ENCODE measurements at places on chromosomes 4 and X.

DNA sequence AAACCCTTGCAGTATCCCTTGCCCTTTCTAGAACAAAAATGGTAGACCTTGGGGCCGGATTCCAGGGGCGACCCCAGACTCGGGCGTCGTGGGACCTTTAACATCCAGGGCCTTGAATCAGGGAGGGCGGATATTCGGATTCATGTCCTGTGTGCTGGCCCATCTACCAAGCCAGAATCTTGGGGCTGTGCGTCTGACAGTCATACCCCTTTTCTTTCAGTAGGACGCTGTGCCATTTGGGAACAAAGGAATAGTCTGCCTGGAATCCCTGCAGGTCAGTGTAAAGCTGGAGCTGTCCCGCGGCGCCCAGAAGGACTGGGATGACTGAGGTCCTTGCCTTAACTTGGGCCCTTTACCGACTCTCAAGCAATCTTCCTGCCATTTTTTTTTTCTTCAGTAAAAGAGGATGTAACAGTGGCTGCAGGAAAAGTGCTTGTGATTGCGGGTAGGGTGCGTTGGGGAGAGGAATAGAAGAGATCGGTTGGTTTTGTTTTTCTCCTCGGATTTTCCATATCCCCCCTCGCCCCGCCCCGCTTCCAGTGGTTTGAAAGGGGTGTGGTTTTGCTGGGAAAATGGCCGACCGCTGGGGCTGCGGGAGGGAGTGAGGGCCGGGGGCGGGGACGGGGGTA lies 518 bp downstream of the ARMCX1 start:
- peak; percentile 72 for DNase-seq

GRCh38 chr4:147754037-147754445 lies 22.2 kb downstream of the ARHGAP10 start:
- no peak for DNase-seq

- peak; percentile 43 for DNase-seq
These were observed 87.9 kb downstream of the EVC start for GRCh38 chr4:5798946-5799345.

GRCh38 chrX:17743913-17744312 lies 6.6 kb downstream of the SCML1 start:
- DNase-seq, result no peak

DNA sequence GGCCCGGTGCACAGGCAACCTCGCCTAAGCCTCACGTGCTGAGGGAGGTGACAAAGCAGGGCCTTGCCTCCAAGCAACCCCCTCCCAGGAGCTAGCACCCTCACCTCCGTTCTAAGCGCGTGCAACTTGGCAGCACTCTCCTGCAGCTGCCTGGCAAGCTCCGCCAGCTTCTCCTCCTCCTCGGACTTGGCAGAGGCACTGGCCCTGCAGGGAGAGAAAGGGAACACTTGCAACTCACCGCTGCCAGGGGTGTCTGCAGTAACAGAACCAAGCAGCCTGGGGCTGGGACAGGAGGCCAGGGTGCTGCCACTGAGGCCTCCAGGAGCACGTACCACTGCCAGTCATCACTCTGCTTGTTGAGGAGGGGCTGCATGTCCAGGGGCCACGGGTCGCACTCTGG lies 10.3 kb upstream of the TREX2 start:
- DNase-seq, result no peak

DNA sequence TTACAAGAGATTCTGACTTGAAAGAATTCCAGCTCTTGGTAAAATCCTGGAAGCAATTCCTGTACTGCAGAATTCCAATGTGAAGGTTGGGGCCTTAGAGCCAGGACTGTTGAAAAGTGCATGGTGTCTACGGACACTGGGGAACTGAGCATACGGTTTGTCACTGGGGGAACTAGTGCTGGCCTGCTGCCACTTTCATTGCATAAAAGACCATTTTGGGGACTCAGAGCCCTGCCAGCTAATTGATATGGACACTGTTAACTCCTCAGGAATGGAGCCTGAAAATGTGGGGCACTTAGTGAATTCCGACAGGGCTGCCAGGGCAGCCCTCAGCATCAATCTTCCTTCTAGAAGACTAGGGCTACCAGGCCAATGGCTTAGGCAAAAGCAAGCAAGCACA lies 55.9 kb downstream of the AMOT start:
- DNase-seq, result no peak

DNA sequence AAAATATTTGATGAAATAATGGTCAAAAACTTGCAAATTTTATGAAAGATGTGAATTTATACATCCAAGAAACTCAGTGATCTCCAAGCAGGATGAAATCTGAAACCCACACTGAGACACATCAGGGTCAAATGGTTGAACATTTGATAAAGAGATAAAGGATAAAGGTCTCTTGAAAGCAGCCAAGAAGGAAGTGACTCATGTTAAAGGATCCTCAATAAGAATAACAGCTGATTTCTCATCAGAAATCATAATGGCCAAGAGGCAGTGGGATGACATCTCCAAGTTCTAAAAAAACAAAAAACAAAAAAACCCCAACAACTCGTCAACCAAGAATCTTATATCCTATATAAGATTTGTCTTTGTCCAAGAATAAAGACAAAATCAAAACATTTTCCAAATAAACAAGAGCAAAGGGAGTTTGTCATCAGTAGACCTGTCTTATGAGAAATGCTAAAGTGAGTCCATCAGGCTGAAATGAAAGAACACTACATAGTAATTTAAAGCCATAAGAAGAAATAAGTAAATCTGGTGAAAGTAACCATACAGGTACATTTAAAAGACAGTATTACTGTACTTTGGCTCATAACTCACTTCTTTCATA lies 121.7 kb downstream of the PDS5A start:
- DNase-seq, result no peak

GRCh38 chr4:176319151-176319703 lies 539 bp upstream of the SPCS3 start:
- DNase-seq, result no peak

GRCh38 chrX:44874420-44875184 lies 1.6 kb downstream of the KDM6A start:
- DNase-seq, result no peak

- DNase-seq, result no peak
These were observed 568.5 kb downstream of the FSTL5 start for GRCh38 chr4:161595230-161595771.

- no peak for DNase-seq
These were observed 77.3 kb upstream of the IL2 start for GRCh38 chr4:122533841-122534240.

DNA sequence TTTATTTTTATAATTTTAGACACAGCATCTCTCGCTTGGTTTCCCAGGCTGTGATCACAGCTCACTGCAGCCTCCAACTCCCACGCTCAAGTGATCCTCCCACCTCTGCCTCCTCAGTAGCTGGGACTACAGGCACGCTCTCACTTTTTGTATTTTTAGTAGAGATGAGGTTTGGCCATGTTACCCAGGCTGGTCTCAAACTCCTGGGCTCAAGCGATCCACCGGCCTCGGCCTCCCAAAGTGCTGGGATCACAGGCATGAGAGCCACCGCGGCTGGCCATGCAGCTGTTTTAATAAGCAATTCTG lies 39.1 kb downstream of the DHRSX start:
- DNase-seq, result no peak

- no peak for DNase-seq
These were observed 425.1 kb downstream of the PABPC4L start for GRCh38 chr4:133776503-133776902.

- no peak for DNase-seq
These were observed 25.2 kb downstream of the DNAJB14 start for GRCh38 chr4:99921174-99921573.

DNA sequence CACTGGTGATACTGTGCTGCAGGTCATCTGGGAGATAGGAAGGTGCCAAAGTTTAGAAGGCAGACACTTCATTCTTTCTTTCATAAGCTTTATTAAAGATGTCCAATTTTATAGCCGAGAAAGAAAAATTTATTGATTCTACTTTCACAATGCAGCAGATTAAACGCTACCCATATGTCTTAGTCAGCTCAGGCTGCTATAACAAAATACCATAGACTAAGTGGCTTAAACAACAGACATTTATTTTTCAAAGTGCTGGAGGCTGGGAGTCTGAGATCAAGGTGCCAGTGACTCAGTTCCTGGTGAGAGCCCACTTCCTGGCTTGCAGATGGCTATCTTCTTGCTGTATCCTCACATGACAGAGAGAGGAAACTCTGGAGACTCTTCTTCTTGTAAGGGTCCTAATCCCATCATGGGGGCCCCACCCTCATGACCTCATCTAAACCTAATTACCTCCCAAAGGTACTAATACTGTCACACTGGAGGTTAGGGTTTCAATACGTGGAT lies 33.4 kb upstream of the KLHL34 start:
- no peak for DNase-seq

DNA sequence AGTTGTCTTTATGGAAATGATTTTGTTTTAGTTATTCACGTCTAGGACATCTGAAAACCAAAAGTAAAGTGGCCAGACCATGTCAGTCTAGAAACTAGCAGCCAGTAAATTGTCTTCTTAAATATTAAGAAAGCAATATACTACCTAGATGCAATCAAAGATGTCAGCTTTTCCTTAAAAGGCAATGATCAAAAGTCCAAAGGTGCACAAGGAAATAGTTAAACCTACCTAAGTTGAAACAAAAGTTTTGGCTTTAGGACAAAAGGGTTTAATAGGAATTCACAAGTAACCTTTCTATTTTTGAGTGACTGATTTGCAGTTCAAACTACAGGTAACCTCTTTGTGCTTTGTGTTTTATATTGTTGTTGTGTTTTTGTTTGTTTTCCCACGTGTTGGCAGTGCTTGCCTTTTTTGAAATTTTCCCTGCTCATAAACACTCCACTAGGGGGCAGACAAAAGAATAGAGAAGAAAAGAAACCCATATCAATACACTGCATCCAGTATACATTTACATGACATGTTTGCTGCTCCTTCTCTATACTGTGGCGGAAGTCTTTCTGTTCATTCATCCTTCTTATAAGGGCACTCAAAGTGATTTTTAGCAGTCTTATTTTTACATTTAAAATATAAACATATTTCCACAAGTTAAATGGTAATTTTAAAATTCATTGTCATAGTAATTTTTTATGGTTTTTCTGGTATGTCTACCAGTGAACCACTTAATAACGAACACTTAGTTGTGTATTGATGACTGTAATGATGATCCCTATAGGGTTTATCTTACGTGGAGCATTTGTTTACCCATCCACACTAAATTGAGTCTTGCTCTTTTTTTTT lies 62.7 kb downstream of the GAB1 start:
- DNase-seq, result no peak

Measured in ascending aorta (tissue), 2 donors.